Activated T-helper 1 cell treated with anti-CD3 and anti-CD28 coated beads, Interleukin-12 subunit alpha, Interleukin-12 subunit beta, Interleukin-2, Interleukin-4 antibody, amounts not matched to agents 30 ng/mL and 10 ng/mL and 1 ng/mL, durations not matched to agents 14 hours and 24 hours and 36 hours (primary cell): ENCODE measurements at places on chromosomes 16 and 17.

GRCh38 chr16:48444574-48444973 is 59.4 kb upstream of the SIAH1 start:
- DNase-seq: no peak

GRCh38 chr16:24988593-24989338 is 26.4 kb downstream of the ARHGAP17 start:
- DNase-seq: no peak

GRCh38 chr16:68069511-68070248 is 15.5 kb upstream of the NFATC3 start:
- peak; percentile 56 for DNase-seq

- no peak for DNase-seq
These were observed 30.7 kb downstream of the DNAH2 start for GRCh38 chr17:7748076-7748775.

DNA sequence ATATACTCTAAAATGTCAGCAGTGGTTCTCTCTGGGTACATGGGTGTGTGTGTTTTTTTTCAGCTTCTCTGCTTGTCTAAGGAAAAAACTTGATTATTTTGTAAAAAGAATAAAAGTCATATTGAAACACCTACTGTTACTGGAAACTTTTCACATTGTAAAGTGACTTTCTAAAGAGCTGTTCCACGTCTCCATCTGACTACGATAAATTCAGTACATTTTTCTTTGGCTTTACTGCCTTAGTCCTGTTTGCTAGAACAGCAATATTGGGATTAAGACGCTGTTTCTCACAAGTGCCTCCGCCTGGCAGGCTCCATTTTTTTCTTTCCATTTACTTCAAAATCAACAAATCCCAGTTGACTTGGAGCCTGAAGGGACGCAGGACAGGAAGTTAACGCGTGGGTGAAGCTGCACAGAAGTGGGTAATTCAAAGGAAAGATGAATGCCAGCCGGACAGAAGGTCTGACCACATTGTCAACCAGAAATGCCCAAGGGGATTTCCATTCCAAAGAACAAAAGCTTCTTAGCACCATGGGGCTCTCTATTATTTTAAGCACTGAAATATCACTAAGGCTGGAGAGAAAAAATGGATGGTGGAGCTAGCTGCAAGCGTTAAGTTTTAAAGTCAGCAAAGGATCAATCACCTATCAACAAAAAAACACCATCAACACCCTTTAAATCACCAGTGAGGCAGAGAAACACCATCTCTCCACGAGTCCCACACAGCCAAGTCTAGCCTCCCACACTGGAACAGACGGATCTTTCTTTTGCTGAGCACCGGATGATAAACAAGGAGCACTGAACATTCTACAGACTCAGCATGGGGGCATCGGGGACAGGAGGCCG is 8.4 kb downstream of the GLOD4 start:
- DNase-seq: no peak

DNA sequence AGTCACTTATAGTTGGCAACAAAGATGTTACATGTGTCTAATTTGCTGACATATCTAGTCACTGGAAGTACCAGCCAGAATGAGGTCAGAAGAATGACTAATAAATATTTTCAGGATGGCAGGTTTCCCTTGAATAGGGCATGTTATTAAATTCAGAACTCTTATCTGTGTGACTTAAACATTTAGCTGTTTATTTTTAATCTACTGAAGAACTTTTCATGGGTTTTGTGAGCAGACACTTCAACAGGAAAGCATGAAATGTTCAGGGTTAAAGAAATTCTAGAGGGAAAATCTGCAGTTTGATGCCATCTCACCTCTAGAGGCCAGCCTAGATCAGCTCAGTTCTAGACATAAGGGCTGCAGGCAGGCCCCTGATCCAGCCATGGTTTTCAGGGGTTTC is 13.2 kb downstream of the JPT2 start:
- DNase-seq: no peak

DNA sequence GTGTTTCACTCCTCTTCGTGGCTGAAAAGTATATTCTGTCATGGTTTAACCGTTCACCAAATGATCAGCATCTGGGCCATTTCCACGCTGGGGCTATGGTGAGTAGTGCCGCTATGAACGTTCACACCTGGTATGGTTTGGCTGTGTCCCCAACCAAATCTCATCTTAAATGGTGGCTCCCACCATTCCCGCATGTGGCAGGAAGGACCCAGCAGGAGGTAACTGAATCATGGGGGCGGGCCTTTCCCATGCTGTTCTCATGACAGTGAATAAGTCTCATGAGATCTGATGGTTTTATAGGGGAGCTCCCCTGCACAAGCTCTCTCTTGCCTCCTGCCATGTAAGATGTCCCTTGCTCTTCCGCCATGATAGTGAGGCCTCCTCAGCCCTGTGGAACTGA is 45.7 kb upstream of the ZNF469 start:
- no peak for DNase-seq

DNA sequence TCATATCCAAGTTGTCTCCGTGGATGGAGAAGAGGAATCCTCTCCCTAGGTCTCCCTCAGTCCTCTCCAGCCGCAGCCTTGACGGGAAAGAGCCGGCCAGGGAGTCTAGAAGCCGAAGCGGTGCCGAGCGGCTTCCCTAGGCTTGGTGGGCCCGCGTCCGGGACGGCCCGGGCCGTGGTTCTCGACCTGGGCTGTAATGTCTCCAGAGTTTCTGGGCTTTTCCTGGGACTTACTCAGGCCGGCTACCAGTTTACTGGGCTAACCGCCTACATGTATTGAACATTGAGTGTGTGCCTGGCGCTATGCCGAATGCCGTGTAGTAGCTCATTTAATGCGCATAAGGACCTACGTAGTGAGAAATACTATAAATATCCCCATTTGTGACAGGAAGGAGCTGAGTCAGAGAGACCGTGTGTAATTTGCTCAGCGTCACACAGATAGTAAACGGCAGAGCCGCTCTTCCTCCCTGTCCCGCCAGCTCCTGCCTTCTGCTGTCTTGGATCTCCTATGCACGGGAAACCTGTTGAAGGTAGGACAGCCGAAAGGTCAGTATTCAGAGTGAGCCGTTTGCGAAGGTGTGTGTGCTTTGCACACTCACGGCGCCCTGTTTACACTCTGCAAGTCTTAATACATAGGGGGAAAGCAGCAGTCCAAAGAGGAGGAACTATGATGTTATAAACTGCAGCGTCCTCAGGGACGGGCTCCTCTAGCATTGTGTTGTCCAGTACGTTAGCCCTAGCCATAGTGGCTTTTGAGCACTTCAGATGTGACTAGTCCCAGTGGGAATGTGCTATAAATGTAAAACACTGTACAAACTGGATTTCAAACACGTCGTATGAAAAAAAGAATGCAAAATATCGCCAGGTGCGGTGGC is 723 bp upstream of the SPAG5 start:
- DNase-seq: peak; percentile 49

DNA sequence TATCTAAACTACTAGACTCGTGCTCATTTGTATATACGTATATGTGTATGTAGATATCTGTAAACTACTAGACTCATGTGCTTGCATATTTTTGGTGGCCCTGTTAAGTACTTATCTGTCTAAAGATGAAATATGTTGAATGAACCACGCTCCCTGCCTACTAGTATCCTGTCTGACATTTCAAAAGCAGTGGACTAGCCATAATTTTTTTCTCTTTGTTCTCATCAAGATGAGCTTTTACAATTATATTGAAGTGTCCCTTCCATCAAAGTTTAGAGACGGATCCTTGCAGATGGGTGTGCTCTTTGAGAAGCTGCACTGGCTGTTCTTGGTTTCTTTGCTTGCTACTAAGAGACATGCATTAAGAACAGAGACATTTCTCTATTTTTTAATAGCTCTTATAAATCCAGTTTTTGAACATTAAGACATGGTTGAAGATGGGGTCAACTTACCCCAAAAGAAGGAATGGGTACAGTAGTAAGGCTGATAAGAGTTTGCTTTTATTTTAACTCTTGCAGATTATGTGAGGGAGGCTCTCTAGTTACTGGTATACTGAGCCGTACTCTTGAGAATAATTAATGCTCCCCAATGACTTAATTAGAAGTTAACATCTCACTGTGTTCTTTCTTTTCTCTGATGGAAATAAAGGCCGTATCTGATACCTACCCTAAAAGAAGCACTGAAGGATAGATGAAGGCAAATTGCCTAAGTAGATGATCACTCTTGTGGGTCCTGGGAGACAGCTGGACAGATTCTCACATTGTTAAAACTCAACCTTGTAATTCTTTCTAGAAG is 3.4 kb downstream of the CNTNAP4 start:
- no peak for DNase-seq

DNA sequence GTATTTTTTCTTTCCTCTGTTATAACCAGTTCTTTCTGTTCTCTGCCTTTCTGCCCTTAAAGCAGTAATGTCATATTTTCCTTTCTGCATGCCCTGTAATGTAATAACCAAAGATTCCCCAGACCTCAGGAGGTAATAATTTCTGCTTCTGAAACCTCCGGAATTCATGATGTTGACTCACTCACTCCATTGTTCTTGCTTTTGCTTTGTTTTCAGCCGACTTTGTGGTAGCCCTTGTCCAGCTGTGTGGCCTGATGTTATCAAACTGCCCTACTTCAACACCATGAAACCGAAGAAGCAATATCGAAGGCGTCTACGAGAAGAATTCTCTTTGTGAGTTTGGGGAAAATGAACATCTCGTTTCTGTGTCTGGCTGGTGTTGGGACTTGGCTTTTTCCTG is 55.9 kb downstream of the CDK12 start:
- no peak for DNase-seq

GRCh38 chr17:7347630-7348477 is 4.1 kb upstream of the KCTD11 start:
- DNase-seq: no peak

GRCh38 chr16:22346483-22346882 is 27.9 kb downstream of the CDR2 start:
- no peak for DNase-seq

GRCh38 chr16:75089486-75090202 is 26.9 kb downstream of the LDHD start:
- no peak for DNase-seq

DNA sequence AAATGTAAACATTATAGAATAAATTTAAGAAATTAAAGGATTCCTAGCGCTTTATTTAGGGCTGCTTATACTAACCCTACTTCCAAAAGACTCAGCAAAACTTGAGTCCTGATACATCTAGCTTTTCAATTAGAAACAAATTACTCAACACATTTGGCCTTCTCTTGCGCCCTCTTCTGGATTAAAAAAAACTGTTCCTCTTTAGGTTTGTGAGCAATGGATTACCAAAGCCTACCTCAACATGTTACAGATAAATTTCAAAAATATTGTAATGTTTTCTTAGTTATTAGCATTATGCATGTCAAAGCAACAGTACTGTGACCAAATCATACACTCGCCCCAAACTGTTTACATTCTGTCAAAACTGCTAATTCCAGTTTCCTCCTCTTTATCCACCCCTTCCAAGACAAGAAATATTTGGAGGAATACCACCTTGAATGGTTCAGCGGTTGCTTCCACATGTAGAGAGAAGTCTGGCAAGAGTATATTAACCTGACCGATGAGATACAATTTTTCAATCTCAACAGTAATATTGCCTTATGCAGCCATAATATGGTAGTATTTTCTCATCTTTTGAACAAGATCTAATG is 2.7 kb downstream of the NUFIP2 start:
- peak; percentile 20 for DNase-seq

- DNase-seq: no peak
These were observed 63.7 kb downstream of the ERCC4 start for GRCh38 chr16:13983625-13984024.

DNA sequence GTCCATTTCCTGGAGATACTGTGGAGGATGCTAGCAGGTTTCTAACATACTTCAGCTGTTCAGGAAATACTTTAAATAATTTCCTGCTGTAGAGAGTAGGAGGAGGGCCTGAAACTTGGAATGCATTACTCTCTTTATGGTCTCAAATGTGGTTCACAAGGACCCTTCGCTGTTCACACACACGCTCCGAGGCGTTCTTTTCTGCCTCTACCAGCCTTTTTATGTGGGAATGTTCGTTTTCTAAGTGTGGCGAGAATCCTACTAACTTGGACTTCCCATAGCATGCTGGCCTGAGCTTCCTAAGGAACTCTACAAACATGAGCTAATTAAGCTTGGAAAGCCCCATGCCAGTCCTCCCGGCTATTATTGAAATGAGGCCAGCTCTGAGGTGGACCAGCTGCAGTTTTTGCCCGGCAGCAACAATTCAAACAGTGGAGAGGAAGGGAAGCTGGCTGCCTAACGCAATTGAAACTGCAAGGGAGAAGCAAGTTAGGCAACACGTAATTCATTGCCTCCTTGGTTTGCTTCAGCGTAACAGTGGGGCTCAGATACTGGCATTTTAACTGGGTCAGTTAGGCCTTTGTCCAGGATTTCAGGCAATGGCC is 18.9 kb downstream of the KPNA2 start:
- DNase-seq: no peak

GRCh38 chr16:81625544-81626153 is 153.4 kb upstream of the PLCG2 start:
- DNase-seq: peak; percentile 34

- DNase-seq: no peak
These were observed 82.7 kb upstream of the CREBBP start for GRCh38 chr16:3963203-3963602.

DNA sequence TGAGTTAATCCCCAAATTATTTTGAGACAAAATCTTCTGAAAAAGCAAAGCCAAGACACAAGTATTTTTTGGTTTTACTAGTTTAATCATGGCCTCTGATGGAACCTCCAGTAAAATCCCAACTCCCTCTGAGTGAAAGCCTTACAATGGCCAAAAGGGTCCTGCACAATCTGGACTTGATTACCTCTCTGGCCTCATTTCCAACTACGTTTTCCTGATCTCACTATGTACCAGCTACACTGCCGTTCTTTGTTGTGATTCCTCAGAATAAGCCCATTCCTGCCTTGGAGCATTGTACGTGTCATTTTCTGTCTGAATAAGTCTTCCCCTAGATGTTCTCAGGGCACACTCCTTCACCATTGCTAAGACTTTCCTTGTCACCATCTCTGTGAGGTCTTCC is 37.3 kb downstream of the SPOP start:
- DNase-seq: no peak

GRCh38 chr17:64055183-64056142 is 35.0 kb upstream of the ICAM2 start:
- DNase-seq: no peak

DNA sequence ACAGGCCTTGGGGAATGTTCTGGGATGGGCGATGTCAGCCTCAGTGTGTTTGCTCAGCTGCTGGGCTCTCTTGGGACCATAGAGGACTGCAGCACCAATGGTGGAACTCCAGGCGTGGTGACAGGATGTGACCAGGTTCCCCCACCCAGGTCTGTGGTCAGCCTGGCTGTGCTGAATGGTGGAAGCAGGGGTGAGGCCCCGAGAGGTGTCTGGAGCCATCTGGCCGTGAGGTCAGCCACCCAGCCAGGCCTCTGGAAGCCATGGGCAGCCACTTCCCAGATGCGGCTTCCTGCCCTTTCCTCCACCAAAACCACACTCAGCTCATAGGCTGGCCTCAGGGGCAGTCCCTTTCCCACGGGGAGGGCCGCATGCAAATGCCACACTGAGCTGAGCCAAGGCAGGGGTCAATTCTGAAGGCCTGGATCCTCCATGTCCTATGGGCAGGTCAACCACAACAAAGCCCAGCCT is 7.8 kb upstream of the MAPK7 start:
- DNase-seq: peak; percentile 17

GRCh38 chr16:48317614-48318315 is 67.4 kb downstream of the SIAH1 start:
- DNase-seq: no peak

- no peak for DNase-seq
These were observed 106.7 kb downstream of the TTC19 start for GRCh38 chr17:16106161-16106891.
